Stimulated activated CD4-positive, alpha-beta T cell treated with anti-CD3 and anti-CD28 coated beads, Interleukin-2, amount 100 ng/mL, for 24 hours (primary cell): ENCODE measurements at places on chromosomes 2 and 18.

DNA sequence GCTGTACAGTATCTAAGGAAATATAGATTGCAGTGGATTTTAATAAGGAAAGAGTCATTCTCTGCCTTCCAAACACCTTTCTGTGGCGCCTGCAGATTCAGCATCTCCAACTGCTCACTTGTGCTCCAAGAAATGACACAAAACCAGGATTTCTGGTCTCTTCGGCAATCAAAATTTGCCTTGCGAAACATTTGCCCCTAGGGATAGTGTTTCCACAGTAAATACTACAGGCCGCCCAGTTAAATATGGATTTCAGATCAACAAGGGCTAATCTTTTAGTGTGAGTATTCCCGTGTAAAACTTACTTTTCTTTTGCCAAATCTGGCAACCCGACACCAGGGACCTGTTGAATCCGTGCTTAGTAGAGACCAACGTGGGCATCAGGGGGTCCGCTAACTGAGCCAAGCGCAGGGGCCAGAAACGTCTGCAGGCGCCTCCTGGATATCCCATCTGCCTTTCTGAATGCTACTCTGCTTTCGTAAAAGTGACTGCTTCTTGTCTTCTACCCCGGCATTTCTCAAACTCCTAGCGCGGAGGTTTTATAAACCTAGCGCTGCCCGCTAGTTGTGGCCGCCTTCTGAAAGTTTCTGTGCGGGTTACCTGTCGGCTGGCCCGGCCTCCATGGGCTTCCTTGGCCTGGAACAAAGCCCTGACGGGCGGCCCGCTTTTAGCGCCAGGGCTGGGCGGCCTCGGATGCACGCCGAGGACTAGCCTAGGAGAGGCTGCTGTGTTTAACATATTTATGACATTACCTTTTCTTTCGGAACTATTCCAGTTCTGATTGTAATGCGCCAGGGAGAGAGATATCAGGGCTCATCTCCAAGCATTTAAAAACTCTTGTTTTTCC is 2.5 kb downstream of the CYP1B1 start:
- DNase-seq: no peak

DNA sequence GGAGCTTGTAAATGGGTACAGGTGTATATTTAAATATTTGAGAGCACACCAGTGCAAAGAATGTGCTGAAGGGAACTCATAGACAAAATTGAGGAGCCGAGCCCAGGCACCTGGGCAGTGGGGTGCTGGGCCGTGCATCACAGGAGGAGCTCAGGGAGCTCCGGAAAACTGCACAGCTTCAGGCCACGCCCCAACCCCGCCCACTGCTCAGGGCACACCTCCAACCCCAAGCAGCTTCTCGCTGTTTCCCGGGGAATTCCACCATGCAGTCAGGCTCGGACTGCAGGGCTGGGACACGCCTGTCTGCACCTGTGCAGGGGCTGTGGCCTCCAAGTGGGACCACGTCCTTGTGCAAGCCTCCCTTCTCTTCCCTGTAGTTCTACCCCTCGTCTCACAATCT is 243.0 kb downstream of the HDAC4 start:
- no peak for DNase-seq

GRCh38 chr2:161426922-161427663 is 11.0 kb downstream of the TBR1 start:
- DNase-seq: no peak

- no peak for DNase-seq
These were observed 154.6 kb downstream of the LRRTM1 start for GRCh38 chr2:80149991-80150390.

GRCh38 chr2:132638313-132639040 is 31.5 kb downstream of the LYPD1 start:
- DNase-seq: no peak

DNA sequence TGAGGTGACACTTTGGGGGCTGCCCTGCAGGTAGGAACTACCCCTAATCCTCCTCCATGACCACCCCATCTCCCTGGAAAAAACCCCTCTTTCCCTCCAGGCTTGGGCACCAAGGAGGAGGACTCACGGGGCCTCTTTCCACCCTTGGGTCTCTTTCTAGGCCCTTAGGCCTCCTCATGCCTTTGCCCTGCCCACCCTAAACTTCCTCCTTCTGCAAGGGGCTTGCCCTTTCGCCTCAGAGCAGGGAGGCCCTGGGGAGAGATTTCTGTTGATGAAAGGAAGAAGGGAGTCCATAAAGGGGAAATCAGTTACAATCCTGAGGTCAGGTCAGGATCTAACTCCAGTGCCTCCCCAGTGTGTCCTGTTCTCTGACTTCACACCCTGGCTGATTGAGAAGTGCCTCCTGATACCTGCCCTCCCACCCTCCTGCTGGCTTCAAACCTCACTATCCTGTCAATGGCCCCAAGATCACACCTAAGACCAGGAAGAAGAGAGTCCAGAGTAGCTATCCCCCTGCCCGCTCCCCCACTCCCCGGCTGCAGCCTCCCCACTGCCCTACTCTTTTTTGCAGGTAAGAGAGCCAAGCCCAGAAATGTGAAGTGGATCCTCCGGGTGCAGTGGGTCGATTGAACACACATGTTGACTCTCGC is 16.7 kb upstream of the TNS1 start:
- DNase-seq: no peak

DNA sequence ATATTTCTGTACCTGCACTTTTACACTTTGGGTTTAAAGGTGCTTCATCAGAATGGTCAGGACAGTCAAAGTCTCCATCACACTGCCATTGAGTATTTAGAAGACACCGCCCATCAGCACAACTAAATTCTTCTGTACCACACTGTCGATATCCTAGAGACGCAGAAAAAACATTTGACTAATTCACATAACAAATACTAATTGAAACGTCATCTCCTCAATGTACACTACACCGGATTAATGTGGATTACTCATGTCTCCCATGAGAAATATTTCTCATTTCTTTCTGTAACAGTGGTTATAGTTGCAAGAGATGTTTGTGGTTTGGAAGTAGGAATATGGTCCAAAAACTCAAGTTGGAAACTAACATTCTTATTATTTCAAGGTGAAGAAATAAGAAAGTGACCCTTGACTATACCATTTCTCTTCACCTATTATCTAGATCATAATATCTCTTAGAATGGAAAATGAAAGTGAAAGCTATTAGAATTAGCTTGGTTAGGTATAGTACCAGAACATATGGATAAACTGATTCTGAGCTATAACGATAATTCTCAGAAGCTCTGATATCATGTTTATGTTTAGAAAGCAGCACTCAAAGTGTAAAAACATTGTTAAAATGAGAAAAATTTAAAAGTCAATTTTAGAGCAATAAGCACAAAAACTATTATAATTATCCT is 1627.7 kb downstream of the LRP1B start:
- DNase-seq: no peak

DNA sequence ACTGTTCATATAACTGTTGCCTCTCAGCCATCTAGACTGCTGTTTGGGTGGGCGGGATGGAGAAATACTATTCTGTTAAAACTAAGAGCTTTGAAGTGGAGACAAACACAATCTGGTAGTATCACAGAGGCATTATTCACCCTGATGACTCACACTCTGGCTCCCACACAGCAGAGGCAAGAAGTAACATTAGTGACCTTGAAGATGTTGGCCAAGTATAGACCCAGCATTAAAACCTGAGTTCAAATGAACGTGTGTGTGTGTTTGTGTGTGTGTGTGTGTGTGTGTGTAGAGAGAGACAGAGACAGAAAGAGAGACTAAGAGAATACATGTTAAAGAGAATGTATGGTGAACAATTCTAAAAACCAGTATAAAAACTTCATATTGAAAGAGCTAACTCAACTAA is 22.5 kb upstream of the ACVR1 start:
- peak; percentile 61 for DNase-seq

GRCh38 chr18:79792096-79792987 is 5.4 kb upstream of the KCNG2 start:
- no peak for DNase-seq

- DNase-seq: no peak
These were observed 64.2 kb downstream of the WDR75 start for GRCh38 chr2:189505492-189505891.

DNA sequence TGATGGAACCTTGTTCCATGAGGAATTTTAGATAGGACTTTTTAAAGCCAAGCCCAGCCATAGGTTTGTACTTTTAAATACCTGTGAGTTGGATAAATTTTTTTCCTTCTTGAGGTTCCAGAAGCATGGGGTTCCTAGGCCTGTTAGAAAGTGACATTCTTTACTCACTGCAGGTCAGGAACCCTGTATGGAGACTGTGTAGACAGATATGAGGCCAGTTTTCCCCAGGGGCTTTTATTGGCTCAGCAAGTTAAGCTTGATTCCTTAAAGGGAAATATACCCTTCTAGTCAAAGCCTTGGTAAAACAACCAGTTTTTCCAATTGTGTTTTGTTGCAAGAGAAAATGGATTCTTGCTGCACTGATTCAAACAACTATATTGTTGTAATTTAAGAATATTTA is 38.4 kb upstream of the GMCL1 start:
- no peak for DNase-seq

DNA sequence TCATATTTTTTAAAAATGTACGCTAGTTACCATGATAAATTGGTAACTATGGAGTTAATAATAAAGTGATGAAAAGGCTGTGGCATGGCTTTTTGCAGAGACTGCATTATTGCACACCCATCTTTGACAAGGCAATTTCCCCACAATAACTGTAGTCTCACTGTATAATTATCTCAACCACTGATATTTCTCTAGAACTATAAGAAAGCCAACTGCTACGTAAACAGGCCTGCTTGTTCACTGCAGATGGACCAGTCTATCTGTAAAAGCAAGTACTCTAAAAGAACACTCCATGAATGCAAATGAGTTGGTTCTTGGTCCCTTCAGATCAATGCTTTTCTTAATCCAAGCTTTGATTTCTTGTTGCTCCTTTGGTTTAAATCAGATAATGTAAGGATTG is 218.7 kb downstream of the RBM43 start:
- no peak for DNase-seq

GRCh38 chr2:10987439-10987838 is 75.7 kb downstream of the KCNF1 start:
- no peak for DNase-seq

DNA sequence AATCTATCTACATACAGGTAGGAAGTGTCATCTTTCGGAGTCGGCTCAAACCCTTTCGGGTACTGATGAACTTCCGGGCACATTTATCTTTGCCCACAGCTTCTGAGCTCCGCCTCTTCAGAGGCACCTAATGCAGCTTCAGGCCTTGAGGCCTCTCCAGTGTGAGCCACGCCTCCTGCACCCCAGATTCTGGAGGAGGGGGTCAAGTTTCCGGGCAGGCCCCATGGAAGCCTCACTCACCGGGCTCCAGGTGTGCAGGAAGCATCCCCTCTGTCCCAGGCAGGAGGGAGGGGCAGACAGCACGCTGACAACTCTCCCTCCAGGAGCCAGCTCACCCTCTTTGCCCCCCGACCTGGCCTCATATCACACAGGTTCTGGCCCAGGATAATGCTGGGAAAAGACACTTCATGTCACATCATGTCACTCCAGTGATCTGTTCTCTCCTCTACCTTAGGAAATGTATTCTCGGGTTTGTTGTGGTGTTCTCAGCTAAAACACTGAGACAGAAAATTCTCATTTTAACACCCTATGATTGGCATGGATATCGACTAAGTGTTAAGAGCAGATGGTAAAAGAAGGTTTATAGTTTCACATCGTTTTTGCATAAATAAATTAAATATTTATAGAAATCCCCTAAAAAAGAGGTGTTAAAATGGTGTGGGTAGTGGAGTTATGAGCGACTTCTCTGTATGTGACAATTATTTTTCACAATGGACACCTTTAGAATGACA is 46.2 kb upstream of the COPS8 start:
- DNase-seq: no peak

GRCh38 chr2:240132651-240132980 is 3.5 kb downstream of the COPS9 start:
- DNase-seq: no peak

GRCh38 chr2:106195981-106196380 is 1.9 kb upstream of the UXS1 start:
- DNase-seq: no peak

GRCh38 chr2:40844353-40845277 is 392.7 kb upstream of the SLC8A1 start:
- no peak for DNase-seq
